Umbilical cord (tissue), 2 donors: ENCODE measurements at places on chromosomes 1 and 21.

DNA sequence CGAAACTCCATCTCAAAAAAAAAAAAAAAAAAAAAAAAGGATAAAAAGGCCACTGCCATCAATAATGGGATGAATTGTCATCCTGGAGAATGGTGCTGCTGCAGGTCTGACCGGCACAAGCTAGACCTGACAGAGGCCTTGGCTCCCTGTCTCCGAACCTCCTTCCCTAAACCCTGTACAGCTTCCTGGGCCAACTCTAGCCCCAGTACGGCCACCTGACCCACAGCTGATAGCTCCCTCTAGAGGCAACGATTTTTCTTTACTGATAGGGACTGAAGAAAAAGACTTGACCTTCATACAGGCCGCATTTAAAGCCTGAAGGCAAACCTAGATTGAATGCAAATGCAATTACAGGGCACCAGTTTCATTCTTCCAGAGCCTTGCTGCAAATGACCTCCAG is 30.7 kb downstream of the NOL9 start:
- DNase-seq, result no peak

DNA sequence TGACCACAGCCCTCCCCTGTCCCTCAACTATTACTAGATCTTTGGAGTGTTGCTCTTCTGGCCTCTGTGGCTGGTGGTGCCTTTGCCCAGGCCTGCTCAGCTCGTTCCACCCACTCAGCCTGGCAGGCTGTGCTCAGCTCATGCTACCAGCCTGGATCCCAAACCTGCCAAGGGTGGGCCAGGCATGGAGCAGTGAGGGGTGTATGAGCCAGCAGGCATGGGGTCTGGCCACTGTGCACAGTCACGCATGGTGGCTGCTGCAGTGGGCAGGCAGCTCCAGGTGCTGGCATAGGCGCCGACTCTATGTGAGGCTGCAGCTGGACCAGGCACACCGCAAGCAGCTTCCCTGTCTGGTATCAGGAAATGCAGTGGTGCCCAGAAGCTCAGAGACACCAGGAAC is 449.9 kb downstream of the MATN1 start:
- no peak for DNase-seq

DNA sequence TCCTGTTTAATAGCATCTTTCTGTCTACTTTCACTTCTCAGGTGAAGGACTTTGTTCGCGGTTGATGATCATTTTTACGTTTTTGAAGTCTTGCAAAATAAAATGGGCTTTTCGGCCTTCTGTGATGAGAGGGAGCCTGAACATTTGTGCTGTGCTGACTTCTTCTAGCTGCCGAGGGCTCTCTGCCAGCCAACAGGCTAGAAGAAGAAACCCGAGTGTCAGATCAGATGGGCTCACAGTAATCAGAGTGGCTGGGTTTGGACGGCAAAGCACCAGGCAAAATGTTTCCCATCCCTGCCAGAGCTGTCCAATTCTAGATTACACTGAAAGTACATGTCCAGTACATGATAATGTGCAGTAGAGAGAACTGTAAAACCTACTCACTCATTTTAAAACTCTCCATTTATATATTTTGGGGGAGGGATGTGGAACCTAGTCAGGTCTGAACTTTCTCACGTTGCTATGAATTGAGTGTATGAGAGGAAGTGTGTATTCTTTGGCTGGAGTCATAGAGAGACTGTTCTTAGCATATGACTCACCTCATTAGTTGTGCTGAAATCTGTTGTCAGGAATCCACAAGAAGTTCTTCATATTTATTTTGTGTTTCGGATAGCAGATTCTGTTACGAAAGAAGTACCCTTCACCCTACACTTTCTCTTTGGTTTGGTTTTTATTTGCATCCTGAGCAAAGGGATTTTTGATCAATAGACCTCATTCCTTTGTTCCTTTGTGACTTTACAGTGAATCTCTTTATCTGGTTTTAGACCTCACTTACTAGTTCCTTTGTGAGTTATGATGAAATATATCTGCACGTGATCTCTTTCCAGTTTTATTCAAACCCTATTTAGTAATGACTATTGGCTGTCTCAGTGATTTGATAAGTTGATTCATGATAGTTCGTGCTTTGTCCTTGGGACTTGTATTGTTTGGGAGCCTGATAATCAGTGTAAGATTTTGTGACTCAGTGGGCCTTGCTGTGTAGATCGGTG is 4.8 kb downstream of the ATP1A1 start:
- peak; percentile 88 for DNase-seq

DNA sequence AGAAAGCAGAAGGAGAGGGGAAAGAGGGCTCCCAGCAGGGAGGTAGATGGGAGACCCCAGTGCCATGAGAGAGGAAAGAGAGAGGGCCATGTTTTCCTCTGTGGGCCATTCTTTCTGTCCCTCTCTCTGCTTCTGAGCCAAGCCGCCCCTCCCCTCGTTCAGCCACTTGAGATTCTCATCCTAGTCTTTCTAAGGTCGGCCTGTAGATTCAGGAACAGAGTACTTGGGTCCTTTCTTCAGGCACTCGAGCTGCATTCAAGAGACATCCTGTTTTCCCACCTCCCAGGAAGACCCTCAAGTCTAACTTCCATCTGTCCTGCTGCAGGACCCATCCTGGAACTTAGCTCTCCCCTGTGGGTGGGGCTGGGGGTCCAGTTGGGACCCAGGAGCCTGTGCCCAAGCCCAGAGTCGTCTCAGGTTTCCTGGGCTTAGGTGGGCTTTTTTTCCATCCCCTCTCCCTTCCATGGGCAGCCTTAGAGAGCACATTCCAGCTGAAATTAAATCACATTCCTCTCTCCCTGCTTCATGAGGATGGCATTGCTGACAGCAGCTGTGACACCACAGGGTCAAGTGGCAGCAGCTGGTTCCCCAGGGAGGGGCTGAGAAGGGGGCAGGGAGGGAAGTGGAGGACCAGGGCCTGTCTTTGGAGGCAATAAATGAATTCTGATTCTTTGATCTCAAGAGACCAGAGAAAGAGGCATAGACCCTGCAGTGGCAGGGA is 13.0 kb downstream of the NES start:
- no peak for DNase-seq

DNA sequence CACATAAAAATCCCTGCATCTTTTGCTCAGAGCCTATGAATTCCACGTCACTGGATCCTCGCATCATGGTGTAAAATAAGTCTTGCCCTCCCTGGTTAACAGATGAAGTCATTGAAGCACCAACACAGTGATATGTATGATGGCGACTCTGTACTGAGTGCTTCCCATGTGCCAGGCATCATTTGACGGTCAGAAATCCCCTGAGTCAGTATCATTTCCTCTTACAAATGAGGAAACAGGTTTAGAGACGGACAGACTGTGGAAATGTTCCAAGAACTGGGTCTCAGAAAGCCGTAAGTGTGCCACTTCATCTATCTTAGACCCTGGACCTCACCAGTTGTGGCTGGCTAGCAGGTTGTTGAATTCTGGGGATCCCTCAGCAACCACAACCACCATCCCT is 5.1 kb upstream of the OLFML2B start:
- peak; percentile 52 for DNase-seq

DNA sequence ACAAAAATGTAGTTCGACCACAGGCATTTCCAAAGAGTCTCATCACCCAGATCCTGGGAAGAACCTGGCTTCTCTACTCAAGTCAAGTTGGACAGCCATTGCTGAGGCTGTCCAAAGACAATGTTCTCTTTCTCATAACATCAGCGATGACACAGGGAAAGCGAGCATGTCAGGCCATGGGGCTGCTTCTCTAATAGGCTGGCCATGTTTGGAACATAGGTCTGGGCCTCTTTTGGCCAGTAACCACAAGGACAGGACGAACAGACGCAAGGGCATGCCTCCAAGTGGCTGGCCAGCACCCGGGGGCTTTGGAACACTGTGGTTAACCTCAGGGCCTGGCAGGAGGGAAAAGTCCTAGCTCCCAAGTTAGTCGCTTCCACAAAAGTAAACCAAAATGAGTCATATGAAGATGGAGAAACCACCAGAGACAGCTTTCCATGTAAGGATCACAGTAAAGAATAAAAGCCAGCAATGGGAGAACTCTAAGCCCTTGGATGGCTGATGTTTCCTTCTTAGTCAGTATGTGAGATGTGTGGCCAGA is 80.6 kb upstream of the SLC44A3 start:
- DNase-seq, result no peak

DNA sequence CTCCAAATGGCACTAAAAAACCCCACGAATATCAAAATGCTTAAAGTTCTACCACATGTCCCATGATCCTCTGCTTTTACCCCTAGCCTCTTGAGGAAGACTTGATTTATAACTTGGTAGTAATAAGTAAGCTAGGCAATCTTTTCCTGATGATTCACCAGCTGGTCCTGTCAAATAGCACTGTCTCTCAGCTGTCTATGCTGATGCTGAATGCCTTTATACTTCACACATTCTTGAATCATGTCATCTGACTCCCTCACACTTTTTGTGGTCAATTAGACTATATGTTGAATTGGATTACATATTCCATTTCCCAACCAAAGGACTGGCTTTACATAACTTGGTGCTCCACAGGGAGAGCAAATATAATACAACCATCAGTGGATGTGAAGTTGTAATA is 16.6 kb downstream of the C21orf91 start:
- no peak for DNase-seq

DNA sequence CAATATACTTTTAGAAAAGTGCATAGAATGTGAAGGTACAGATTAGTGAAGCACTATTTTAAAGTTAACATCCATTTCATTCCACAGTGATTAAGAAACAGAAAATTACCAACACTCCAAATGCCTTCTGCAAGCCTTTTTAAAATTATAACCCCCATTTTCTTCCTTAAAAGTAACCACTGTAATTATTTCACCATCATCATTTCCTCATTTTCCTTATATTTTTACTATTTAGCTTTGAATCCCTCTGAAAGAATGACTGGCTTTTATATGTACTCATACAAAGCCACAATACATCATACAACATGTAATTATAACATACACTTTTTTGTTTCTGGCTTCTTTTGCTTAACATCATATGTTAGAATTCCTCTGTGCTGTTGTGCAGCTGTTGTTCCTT is 6.5 kb upstream of the NEGR1 start:
- DNase-seq, result no peak

DNA sequence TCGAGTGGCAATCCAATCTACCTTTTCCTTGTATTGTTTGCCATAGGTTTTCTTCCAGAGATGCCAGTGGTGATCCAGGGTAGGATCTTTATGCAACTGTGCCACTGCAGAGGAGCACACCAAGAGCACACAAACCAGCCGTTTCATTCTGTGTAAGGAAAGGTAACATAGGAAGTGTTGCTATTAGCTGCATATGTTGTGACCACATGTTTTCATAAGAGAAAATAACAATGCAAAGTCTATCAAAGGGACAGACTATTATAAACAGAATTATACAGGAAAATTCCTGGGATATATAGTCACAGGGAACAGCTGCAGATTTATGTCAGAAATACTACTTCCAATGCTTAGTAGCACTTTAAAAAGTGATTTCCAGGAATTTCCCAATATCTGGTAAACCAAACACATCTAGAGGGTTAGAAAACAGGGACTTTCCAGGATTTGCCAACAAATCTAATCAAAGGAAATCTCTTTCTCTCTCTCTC is 919 bp downstream of the CTSS start:
- peak; percentile 33 for DNase-seq

DNA sequence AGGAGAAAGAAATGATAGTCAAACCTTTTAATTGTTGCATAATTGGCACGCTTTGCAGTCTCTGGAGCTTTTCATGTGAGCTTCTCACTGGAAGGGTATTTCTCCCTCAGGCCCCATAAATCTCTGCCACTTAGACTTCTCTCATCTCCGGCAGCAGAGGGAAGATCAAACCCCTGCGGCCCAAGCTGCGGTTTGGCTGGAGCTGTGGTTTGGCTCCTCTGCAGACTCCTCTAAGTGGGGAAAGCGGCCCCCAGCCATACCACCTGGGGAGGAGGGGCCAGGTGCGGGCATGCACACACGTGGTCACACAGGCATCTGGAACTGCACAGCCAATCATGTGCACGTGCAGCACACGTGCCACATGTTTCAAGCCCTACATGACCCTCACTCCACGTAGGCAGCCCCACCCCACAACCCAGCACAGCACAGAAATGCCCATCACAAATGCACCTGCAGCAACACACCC is 58.3 kb downstream of the UBE2T start:
- DNase-seq, result peak; percentile 91

- DNase-seq, result no peak
Observed at GRCh38 chr1:67969446-67969845, 81.0 kb downstream of the DIRAS3 start.

DNA sequence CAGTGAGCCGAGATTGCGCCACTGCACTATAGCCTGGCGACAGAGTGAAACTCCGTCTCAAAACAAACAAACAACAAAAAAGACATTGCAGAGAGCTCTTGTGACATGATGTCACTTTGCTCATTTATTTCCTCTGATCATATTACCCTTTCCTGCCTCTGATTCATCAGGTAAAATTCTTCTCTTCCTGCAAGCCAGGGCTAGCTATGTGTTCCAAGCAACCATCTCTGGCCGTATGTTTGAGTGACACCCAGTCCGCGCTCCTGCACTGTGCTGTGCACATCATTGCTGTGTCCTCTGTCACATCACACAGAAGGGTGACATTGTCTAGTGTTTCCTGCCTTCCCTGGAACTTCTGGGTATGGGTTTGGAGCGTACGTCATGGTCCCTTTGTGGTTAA is 251.3 kb downstream of the PCP4 start:
- no peak for DNase-seq

GRCh38 chr21:41121785-41122415 is 46.1 kb upstream of the BACE2 start:
- DNase-seq, result peak; percentile 80

DNA sequence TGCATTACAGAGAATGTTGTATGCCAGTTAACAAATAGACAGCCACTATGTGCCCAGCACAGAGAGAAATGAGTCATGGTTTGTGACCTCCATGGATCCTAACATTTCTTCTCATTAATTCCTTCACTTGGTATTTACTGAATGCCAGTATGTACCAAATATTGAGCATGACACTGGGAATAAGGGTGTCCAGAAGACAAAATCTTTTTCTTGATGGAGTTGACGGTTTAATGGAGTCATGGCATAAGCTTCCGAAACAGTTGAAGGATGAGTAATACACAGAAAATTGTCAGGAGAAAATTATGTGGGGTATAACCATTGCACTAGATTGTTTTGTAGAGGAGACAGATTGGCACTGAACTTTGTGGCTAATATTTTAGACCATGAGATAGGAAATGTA is 36.9 kb downstream of the PTGFR start:
- no peak for DNase-seq

GRCh38 chr21:44405948-44406872 is 49.1 kb upstream of the LRRC3 start:
- DNase-seq, result no peak

- no peak for DNase-seq
Observed at GRCh38 chr1:76190749-76191424, 116.3 kb downstream of the ST6GALNAC3 start.
